ENCODE measurements at places on chromosomes 4 and X.

- peak; percentile 38 for DNase-seq
These were observed 84.8 kb downstream of the STOX2 start for GRCh38 chr4:183989931-183990330.

DNA sequence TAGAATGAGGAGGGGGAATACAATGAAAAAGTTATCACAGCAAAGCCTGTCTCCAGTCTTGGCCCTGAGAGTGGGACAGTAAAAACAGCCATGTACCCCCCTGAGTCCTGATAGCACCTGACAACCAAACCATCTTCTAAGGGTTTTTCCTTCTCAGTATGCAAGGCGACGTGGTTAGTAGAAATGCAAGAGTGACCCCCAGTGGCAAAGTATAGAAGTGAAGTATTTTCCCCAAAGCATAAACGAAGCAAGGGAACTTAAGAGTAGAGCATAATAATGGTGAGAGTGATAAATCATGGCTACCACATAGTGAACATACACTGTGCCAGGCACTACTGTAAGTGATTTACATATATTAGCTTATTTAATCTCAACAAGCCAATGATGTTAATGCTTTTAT, 52.8 kb downstream of the FAM47C start:
- DNase-seq, result peak; percentile 10

DNA sequence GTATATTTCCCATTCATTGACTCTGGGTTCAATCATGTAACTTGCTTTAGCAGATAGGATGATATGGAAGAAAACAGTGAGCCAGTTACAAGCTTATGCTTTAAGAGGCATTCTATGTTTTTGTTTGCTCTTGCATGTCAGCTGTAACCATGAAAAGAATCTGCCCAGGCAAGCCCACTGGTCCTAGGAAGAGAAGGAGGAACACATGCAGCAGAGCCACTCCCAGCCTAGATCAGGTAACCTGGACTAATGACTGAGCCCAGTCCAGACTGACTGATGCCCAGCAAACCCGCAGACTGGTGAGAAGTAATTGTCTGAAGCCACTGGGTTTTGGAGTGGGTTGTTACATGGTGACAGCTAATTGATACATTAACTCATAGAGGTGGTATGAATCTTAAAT, 167.9 kb downstream of the COL4A6 start:
- no peak for DNase-seq

DNA sequence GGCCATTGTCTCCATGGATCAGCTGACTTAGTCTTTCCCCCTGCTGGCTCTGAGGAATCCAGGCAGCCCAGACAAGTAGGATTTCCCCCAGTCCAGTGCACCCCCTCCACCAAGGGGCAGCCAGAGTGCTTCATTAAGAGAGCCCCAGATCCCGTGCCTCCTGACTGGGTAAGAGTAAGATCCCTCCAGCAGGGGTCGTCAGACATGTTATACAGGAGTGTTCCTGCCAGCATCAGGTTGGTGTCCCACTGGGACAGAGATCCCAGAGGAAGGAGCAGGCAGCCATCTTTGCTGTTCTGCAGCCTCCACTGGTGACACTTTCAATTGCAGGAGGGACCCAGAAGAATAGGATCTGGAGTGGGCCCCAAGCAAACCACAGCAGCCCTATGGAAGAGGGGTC, 29.0 kb upstream of the INPP4B start:
- DNase-seq, result no peak

DNA sequence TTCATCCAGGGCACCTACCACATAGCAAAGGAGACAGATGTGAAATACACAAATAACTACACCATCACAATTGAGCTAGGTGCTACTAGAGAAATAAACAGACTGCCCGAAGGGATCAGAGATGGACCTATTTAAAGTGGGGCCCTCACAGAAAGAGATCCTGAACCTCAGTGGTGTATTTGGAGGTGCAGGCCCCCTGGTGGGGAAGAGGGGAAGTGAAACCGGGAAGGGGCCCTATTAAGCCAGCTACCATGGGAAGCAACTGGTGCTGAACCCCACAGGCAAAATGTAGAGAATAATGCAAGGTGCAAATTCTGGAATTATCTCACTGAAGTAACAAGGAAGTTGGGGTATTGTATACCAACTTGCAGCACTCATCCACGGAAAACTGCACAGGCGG, 78.6 kb upstream of the FAM9A start:
- no peak for DNase-seq

DNA sequence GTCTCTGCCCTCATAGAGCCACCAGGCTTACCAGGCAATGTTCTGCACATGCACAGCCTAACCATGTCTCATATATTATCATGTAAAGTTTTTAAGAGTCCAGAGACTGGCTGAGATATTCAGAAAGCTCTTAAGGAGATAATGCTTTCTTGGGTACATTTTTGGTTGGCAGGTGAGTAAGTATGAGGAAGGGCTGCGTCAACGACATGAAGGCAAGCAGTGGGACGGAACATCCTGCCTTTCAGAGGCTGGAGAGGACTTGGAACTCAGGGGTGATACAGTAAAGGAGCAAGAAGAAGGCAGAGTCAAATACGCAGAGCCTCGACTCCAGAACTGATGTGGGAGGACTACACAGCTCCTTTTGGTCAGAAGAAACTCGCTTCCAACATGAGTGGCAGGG, 74.8 kb upstream of the MTNR1A start:
- no peak for DNase-seq

DNA sequence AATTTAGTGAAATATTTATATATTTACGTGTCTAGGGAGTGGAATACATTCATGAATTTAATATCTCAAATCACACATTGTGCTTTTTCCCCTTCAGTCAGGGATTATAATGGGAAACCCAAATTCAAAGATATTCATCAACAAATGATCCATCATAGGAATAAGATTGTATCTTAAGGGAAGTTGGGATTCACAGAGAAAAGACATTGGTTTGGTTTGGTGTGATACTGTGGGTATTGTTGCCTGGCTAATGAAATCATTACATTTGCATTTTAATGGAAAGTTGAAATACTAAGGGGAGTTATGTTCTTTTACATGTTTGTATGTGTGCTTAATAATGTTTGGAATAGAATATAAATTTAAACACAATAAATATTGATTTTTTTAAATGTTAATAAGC, 1.7 kb downstream of the TET2 start:
- no peak for DNase-seq

- peak; percentile 63 for DNase-seq
These were observed 21.7 kb upstream of the MFAP3L start for GRCh38 chr4:170047771-170048354.

DNA sequence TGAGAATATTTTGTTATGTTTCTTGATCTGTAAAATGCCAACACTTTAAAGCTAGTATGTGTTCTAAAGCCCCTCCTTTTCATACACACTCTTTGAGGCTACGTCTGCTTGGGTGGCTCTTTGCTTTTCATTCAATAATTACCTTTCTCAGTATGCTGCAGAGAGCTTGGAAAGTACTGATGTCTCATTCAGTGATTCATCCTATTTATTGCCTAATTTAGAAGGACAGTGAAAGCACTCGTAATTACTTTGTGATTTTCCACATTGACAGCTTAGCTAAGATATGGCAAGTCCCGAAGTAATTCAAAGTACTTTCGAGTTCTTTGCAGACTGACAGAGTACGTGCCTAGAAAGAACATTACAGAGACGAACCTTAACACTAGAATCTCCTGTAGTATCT, 57.2 kb downstream of the BMP15 start:
- DNase-seq, result no peak

- no peak for DNase-seq
These were observed 46.9 kb downstream of the SMAD1 start for GRCh38 chr4:145528601-145529000.

- DNase-seq, result no peak
These were observed 34.9 kb downstream of the POLR2B start for GRCh38 chr4:57013543-57014120.

- peak; percentile 57 for DNase-seq
These were observed 132.0 kb upstream of the MED14 start for GRCh38 chrX:40867352-40867751.

GRCh38 chr4:47639531-47639930, 154.5 kb downstream of the ATP10D start:
- DNase-seq, result peak; percentile 46

- DNase-seq, result no peak
These were observed 2.2 kb downstream of the NMU start for GRCh38 chr4:55633903-55634302.

GRCh38 chrX:39609941-39610340, 487.8 kb downstream of the BCOR start:
- DNase-seq, result no peak

DNA sequence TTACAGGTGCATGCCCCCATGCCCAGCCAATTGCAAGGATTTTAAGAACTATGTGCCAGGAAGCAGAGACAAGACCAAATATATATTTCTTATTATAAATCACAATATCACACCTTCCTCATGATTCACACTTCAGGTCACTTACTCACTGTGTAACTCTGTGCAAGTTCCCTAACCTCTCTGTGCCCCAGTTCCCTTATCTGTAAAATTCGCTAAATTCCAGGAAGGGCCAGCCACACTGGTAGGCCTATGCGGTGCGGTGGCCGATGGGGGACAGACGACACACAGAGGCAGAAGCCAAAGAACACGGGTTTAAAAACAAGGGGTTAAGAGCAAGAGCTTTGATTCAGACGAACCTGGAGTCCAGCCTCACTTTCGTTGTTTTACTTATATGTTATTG, 2.8 kb downstream of the TRIM2 start:
- no peak for DNase-seq

- no peak for DNase-seq
These were observed 39.4 kb upstream of the GPC3 start for GRCh38 chrX:134024686-134025377.

DNA sequence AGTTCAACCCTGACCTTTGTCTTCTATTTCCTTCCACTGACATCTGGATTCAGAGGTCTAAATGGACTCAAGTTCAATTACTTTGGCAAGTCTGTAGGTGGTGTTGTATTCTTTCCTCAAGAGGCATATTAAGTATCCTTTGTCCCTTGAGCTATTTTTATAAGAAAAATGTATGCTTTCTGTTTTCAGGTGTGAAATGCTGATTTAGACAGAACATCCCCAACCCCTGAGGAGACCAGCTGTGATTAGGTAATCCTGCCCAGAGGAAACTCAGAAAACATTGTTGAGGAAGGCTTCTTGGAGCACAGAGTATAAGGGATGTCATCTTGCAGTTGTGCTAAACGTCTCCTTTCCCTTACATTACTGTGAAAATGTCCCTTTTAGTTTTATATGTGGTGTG, 46.6 kb upstream of the EGFL6 start:
- DNase-seq, result no peak

- DNase-seq, result no peak
These were observed 15.9 kb upstream of the PIM2 start for GRCh38 chrX:48934581-48935300.

- DNase-seq, result no peak
These were observed 1465.7 kb upstream of the DIAPH2 start for GRCh38 chrX:95218976-95219375.

DNA sequence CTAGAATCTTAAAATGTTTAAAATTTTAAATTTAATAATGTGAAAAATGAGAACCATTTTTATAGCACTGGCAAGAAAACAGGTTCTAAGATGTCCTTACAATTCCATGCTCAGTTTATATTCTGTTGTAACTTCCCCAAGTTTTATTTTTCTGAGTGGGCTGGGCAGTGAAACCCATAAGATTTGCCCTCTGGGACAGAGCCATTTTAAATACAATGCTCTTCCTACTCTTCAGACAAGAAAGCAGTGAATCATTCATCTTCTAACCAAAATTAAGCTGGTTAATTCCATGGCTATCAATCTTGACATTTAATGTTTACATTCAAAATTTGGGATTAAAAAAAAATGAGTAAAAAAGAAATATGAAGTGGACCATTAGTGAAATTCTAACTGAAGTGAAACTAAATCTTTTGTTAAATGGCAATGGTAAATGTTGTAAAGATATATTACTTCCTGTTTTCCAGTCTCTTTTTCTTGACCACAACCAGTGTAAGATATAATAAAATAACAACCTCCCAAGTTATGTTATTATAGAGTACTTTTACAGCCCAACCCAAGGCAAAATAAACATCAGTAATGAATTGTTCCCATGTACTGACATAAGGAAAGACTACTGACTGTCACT, 37.2 kb upstream of the PTPN13 start:
- peak; percentile 7 for DNase-seq

- no peak for DNase-seq
These were observed 27.0 kb upstream of the PROM1 start for GRCh38 chr4:16110661-16111290.

Data from fibroblast of skin of right quadriceps (primary cell).